Effector memory CD4-positive, alpha-beta T cell (primary cell): ENCODE measurements at places on chromosomes 3 and 15.

- DNase-seq = no peak
Observed at GRCh38 chr3:61809879-61810278, 248.5 kb downstream of the PTPRG start.

DNA sequence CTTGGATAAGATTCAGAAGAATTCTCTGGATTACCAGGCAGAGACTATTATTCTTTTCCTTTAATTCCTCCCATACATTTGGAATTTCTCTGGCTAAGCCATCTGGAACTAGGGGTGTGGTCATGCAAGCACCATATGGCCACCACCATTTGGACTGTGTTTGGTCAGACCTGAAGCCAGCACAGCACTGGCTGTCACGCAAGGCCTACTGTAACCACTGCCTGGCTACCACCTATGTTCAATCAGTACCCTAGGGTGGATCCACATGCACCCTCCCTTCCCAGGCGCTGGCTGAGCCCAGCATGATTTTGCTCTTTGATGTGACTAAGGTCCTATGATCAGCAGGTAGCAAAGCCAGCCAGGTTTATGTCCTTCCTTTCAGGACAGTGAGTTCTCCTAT is 287.8 kb upstream of the GOLIM4 start:
- no peak for DNase-seq

DNA sequence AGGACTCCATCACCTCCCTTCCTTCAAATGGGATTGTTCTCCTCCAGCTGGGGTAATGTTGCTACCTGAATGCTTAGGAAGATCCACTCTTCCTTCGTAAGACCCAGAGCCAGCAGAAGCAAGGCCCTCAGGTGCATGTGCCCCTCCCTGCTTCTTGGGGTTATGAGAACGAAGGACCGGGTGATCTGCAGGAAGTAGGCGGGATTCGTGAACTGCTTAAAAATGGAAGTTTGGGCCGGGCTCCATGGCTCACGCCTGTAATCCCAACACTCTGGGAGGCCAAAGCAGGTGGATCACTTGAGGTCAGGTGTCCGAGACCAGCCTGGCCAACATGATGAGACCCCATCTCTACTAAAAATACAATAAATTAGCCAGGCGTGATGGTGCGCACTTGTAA is 8.0 kb downstream of the TLR9 start:
- no peak for DNase-seq

DNA sequence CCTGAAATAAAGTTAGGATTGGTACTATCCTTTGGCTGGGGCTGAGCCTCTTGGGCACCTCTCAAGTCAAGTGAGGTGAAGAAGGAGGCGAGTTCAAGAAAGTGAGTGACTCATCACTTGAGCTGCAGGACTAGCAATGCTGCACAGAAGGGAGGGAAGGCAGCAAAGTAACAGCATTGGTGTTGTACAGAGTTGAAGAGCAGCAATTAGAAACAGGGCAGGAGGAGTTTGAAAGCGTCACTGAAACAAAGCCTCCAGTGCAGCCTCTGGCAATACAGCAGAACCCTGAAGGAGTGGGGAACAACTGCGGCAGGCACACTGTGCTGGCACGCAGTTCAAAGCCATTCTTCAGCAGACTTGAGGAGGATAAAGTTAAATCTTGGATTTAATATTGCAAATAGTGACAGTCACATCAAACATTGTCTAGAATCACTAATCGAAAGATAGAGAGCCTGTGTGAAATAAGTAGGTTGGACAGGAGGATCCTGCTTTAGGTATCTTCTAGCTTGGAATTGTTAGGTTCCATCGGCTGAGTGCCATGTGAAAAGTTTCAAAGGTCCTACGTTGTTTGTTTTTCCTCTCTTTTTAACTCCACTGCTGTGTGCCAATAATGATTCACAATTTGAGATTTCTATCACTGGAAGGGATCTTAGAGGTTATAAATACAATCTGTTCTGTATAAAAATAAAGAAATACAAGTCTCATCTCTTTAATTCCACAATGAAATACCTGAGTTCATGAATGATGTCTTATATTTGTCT is 479.8 kb downstream of the NAALADL2 start:
- no peak for DNase-seq

- DNase-seq = no peak
Observed at GRCh38 chr15:52163321-52164190, 27.6 kb downstream of the GNB5 start.

DNA sequence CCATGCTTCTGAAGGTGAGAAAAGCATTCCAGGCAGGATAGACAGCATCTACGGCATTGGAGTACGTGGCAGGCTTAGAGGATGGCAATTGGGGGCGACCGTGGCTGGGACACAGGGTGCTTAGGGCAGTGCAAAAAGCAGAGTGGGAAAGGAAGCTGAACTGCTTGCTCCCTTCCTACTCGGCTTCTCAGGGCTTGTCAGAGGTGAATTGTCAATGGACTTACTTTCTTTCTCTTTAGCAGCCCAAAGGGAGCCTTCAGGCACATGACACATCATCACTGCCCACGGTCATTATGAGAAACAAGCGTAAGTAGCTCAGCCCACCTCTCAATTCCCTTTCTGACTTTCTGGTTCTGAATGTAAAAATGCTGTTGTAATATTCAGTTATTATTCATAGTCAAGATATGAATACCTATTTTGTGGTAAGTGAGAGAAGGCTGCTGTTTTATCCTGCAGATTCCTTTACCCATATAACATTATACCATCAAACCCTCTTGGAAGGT is 84.3 kb downstream of the KLHL25 start:
- DNase-seq = no peak

- no peak for DNase-seq
Observed at GRCh38 chr3:155889212-155889611, 18.8 kb downstream of the GMPS start.

DNA sequence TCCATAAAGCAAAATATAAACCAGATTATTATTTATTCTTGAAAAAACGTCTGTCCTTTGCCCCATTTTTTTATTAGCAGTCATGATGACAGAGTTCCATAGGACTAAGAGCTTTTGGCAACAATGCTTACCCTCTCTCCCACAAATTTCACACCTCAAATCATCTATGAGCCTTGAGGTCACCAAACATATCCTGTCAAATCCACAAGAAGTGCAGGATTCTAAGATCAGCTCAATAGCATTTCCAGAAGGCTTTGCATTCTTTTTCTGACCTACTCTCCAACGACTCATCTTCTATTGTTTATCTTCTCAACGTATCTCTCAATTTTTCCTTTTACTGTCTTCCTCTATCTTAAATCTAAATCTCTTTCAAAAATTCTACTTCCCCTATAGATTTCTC is 619.1 kb upstream of the BCHE start:
- DNase-seq = no peak

DNA sequence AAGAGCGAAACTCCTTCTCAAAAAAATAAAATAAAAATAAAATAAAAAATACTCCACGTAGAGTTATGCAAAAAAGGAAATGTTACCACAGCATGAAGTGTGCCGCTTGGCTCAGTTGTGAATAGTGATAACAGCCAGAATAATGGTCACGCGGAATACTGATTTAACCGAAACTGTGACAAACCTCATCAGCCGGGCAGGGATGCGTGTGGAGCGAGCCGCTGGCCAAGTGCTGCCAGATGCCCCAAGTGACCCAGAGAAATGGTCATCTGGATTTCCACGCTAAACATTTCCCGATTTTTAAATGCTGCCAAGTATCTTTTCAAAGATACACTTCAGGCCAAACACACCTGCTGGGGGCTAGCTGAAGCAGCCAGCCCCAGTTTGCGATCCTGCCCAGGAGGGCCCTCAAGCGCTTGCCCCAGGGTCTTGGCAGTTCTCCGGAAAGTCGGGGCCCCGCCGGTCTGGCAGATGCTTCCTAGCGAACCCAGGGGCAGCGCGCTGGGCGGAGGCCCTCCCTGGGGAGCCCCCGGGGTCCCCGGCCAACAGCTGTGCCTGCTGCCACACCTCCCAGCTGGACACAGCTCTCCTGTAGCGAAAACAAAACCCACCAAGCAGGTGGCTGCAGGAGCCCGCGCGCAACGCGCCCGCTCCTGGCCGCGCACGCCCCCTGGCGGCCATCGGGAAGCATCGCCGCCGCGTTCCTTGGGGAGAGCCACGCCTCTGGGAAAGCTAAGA is 35.1 kb downstream of the CMTM6 start:
- DNase-seq = peak; percentile 63

DNA sequence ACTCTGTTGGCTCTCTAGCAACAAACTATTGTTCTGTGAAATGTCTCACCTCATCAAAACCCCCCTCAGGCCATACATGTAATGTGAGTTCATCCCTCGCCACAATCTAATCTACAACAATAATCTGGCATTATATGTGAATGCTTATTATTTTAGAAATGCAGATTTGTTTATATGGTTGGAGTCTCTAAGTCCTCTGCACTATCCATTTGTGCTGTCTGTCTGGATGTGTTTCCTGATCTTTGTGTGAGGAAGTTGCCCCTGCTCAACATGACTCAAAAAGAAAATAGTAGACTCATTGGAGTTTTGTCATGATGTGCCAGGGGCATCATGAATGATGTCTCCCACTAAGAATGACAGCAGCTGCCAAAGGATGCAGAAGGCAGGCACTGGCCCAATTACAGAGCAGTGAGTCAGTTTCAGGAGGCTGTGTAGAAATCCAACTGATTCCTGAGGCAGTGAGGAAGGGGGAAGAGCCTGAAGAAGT is 161.6 kb upstream of the PDZRN3 start:
- DNase-seq = no peak

- no peak for DNase-seq
Observed at GRCh38 chr15:36982430-36982829, 117.9 kb downstream of the MEIS2 start.

GRCh38 chr3:15287565-15288330 is 44.6 kb downstream of the SH3BP5 start:
- no peak for DNase-seq

DNA sequence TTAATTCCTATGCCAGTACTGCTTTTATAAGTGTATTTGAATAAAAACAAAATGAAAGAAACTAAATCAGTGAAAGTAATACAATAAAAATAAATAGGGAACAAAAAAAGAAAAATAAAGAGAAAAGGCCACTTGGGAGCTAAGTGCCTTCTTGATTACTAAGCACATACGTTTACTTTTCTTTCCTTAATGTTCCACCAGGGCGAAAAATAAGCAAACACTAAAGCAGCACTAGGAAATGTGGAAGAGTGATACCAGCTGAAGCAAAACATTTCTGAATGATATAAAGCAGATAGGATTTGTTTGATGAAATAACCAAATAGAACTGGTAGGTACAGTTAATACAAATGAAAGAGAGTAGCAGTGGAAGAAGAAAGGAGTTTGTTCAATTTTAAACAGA is 132.8 kb upstream of the ZPLD1 start:
- no peak for DNase-seq

DNA sequence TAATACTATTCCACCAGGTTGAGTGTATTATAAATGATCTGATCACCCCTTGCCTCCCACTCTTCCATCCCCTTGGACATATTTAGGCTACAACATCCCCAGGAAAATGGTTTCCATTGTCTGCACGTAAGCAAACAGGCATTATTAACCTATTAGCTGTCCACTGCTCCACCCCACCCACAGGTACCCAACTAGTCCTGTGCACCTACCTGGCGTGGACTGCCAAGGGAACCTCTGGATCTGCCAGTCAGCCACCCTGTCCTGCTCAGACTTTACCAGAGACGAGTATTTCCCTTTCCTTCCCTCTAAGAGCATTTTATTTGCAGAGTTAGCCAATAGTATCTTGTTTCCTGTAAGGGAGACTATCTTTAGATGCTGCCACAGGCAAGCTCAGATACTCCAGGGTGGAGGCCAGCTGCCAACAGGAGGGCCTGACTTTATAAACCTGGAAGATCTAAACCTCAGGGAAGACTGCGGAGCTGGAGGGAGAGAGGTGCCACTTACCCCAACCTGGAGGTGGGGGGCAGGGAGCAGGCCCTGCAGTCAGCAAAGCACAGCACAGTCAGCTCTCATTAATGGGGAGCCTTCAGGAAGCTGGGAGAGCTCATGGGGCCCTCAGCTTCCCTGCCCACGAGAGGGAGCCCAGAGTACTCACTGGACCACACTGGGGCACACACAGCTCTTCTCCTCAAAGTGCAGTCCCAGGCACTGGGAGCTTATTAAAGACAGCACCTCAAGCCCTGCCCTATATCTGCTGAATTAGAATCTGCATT is at the start of gene CX3CR1:
TSS of gene CX3CR1 (minus strand) at position 292 of the 773 bp plus-strand sequence. CDS start 13,527 bp downstream, outside the sequence.
- DNase-seq = no peak
